ENCODE measurements at places on chromosomes 1 and 21.
A peak's percentile ranks its signal among the peaks of the same experiment; 100 is the strongest.

GRCh38 chr1:24108334-24109165 is 3.4 kb downstream of the MYOM3 start:
- DNase-seq, result peak; percentile 98

- peak; percentile 19 for DNase-seq
Observed at GRCh38 chr1:58983633-58984245, 199.9 kb upstream of the JUN start.

- no peak for DNase-seq
Observed at GRCh38 chr1:3014443-3015268, 6.6 kb upstream of the ACTRT2 start.

GRCh38 chr1:115647919-115648650 is 6.3 kb downstream of the VANGL1 start:
- no peak for DNase-seq

DNA sequence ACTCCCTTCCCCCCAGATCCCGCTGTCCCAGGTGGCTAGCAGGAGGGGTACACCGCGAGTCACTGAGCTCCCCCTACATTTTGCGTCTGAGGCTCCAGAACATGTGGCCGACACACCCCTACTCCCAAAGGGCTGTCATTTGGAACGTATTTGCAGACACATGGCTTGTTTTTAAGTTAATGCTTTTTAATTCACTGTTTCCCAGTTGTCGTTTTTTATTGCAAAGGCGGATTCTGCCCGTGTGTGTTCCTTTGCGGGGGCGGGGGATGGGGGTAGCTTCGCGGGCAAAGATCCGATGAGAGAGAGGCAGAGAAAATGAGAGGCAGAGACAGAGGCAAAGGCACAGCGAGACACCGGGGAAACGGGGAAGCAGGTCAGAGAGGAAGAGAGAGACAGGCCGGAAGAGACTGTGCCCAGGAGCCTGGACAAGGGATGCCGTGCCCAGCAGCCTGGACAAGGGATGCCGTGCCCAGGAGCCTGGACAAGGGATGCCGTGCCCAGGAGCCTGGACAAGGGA is 270.2 kb downstream of the FOXD2 start:
- DNase-seq, result no peak

- no peak for DNase-seq
Observed at GRCh38 chr1:5686195-5686594, 306.0 kb downstream of the NPHP4 start.

GRCh38 chr1:156608981-156609380 is 7.7 kb upstream of the GPATCH4 start:
- DNase-seq, result peak; percentile 65

DNA sequence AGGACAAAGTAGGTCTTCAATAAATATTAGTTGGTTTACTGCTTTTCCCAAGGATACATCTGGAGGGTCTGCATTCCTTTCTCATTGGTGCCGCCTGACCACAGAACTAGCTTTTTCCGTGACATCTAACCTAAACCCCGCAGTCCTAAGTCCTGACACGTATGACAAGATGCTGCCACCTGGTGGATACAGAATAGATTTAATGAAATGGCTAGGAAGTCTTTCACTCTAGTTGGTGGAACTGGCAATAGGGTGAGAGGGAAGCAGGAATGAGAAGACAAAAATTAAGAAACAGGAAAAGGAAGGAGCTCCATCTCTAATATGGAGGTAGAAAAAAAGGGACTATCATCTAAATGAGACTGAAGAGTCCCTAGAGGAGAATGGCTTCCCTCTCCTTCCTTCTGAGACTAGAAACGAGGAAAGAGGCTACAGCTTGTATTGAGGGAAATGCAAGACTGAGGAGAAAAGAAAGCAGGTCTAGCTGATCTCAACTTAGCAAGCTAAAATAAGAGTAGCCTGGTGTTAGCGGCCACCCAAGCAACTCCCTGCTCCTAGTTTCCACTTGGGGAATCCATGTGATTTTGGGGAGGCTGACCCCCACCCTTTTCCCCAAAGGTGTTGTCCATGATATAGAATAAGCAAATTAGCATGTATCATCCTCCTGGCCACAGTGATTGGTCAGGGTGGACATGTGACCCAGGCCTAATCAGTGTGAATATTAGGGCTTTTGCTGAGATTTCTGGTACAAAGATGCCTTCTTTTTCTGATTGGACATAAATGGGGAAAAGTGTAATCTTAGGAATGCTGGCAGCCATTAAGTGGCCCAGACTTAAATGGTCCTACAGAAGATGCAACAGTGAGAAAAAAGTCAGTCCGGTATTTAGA is 5.9 kb downstream of the RFX5 start:
- peak; percentile 87 for DNase-seq

GRCh38 chr1:244964112-244964971 is 100.0 kb upstream of the HNRNPU start:
- peak; percentile 89 for DNase-seq

- peak; percentile 39 for DNase-seq
Observed at GRCh38 chr1:162159515-162159914, 90.0 kb downstream of the NOS1AP start.

- peak; percentile 62 for DNase-seq
Observed at GRCh38 chr1:154186177-154186576, 5.7 kb downstream of the TPM3 start.

GRCh38 chr1:99146129-99146848 is 118.0 kb upstream of the PLPPR4 start:
- DNase-seq, result no peak

DNA sequence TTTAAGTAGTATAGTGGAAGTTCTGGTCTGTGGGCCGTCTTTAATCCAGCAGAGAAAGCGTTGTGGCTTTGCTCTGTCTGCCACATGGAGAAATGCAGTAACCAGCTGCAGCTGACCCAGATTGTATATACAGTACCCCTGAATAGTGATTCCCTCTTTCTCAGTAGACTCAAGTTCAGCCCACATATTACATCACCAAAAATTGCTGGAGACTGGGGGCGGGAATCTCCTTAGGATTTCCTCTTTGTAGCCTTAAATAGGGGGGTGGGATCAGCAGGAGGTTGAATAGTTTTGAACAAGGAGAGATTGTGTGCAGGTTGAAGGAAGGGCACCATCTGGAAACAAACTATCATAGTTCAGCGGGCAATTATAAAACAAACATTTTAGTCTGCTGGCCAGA is at the start of gene ANGPTL1:
Gene ANGPTL1, minus strand, starts transcription at position 134 of the 400 bp plus-strand sequence. CDS start 5,301 bp downstream, outside the sequence.
- no peak for DNase-seq
